NCI-H1105 treated with DMSO at 0.1 percent for 48 hours (cell line): ENCODE measurements at places on chromosomes 5 and 9.
A peak's percentile ranks its signal among the peaks of the same experiment; 100 is the strongest.

DNA sequence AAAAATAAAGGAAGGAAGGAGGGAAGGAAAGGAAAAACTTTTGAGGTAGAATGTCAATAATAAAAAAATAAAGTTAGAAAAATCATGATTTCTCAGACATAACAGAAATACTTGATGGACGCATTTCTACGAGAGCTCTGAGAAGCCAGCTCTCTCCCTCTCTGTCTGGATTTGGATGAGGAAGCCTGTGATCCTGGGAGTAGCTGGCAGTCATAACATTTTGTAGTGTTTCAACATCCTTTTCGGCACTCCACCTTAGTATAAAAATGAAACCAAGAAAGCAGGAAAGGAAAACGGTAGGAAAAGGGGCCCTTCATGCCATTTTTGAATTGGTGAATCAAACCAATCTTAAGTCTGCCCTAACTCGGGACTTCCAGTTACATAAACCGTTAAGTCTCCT, 321.3 kb downstream of the EPB41L4A start:
- DNase-seq = no peak

- no peak for DNase-seq
Measured at GRCh38 chr5:53463909-53464621, 16.4 kb upstream of the FST start.

GRCh38 chr5:77881528-77881927, 105.4 kb upstream of the TBCA start:
- no peak for DNase-seq

- no peak for DNase-seq
Measured at GRCh38 chr5:82828211-82828610, 249.0 kb downstream of the TMEM167A start.

GRCh38 chr9:128943832-128944620, 3.4 kb downstream of the DOLK start:
- DNase-seq = no peak

DNA sequence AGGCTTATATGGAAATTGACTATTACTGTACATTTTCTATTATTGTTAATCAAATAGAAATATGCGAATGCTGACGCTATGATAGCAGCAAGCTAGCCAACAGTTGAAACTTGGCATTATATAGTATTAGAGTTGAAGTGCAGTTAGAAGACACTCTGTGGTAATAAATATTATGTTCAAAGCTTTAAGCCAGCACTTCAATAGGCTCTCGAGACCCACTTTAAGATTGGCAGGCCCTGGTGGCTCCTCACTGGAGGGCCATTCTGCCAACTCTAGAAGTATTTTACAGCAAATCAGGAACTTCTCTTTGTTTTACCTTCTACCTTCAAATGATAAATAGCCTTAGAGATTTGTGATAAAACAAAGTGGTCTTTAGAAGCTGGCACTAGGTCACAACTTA, 2029.0 kb upstream of the WWC1 start:
- DNase-seq = peak; percentile 14

DNA sequence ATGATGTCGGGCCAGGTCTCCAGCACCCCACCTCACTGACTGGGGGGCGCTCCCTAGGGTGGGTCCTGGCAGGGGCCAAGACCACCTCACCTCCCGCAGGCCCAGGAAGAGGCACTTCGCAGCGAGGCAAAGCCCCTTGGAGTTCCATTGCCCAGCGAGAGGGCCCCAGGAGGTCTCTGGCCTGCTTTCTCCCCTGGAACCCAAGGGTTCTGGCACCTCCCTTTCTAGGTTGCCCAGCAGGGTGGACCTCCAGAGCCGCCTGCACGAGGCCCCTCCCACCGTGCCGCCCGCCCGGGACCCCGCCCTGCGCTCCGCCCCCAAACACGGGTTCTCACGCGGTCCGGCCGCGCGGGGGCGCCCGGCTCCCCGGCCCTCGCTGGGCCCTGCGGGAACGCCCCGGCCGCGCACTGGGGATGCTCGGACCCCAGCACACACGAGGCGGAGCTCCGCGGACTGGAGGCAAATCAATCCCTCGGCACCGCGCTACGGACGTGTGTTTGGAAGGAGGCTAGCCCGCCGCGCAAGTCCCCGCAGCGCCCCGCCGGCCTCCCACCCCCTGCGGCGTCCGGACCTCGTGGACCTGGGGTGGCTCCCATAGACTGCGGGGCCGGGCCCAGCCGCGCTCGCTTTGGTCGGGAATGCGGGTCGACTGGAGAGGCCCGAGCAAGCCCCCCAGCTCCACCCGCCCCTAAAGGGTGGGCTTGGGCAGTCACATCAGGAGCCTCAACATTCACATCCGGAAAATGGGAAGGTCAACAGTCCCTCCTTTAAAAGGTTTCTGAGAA, 99.5 kb upstream of the LMX1B start:
- DNase-seq = peak; percentile 1

DNA sequence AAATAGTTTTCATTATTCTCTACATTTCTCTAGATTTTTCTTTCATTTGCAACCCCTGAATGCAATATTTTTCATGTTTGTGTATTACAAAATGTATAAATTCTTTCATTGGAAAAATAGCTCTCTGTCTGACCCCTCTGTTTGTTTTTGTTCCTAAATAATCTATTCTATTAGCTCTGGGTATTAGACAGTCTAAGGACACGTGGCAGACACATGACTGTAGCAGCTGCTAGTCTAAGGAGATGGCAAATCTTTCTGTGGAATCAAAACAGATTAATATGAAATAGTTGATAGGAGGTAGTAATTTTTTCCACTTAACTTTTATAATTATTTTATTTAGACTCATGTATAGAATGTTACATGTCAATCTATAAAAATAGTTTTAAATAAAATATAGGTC, 21.4 kb upstream of the SPATA9 start:
- DNase-seq = no peak

DNA sequence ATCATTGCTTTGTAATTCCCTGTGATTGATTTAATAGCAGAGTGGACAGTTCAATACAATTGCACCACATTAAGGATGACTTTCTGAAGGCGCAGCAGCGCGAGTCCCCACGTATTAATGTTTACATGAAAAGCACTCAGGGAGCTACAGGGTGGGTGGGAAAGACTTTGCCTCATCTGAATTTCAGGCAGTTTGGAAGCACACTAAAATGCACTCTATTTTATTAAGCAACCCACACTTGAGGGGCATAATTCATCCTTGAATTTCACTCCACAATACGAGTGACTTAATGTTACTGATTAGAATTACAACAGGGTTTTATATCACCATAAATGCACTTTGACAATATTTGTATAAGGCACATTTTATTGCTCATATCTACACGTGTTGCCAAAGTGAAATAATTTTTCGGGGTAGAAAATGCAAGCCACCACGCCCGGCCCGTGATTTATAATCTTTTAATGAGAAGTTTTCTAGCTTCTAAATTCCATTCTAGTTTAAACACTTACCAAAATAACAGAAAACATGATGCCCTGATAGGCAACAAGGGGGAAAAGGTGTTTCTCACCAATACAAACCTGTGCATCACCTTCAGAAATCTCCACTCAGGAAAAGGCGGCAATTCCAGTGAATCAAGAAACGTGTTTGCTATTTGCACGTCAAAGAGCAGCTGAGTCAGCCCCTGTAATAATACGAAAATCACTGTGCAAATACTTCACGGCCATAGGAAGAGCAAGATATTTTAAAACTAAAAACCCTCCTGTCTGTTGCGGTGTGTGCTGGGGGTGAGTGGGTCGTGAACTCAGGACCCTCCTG, 40.5 kb downstream of the IRX4 start:
- no peak for DNase-seq

GRCh38 chr5:80195837-80196400, 59.9 kb downstream of the SERINC5 start:
- no peak for DNase-seq

DNA sequence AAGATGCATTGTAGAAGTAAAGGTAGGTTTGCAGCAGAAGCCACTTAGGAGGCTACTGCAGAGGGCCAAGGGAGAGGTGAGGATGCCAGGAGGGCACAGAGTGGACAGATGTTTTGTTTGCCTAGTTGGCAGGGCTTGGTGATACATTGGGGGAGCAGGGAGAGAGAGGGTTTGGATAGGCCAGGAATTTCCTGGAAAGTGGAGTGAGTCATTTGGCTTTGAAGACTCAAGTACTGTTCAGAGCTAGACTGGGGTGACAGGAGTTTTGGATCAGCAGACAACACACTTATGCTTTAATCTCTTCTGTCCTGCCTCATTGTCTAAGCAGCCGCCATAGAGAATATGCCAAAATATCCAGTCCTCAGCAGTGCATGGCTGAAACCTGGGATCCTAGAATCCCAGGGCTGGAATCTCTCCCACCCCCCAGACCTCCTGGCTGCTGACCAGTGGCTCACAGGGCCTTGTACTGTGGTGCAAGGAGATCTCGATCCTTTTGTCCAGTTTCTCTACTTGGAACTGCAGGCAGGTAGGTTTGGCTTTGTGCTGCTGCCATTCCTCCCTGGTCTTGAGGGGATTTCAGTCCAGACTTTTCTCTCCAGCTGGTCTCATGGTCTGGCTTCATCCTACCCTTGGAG, 11.0 kb downstream of the TMEM268 start:
- no peak for DNase-seq

- no peak for DNase-seq
Measured at GRCh38 chr9:90808890-90809685, 7.5 kb downstream of the SYK start.

GRCh38 chr9:101727612-101728524, 10.6 kb downstream of the GRIN3A start:
- peak; percentile 59 for DNase-seq

DNA sequence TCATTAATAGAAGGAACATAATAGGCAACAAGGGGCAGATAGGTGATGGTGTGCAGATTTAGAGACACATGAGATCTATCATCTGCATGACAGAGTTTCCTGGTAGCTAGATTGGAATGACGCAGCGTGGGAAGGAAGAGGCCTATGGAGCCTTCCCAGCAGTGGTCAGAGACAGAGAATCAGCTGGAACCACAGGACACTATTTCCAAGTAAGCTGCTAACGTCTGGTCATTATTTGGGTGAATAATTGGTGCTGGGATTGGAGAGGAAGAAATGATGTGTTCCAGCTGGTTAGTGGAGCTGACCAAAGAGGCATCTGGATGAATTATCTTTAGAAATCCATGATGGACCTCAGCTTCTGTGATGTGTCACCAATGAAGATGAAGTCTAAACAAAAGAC, 91.2 kb upstream of the PRR16 start:
- no peak for DNase-seq

- DNase-seq = no peak
Measured at GRCh38 chr5:152811988-152812387, 406.9 kb upstream of the NMUR2 start.

DNA sequence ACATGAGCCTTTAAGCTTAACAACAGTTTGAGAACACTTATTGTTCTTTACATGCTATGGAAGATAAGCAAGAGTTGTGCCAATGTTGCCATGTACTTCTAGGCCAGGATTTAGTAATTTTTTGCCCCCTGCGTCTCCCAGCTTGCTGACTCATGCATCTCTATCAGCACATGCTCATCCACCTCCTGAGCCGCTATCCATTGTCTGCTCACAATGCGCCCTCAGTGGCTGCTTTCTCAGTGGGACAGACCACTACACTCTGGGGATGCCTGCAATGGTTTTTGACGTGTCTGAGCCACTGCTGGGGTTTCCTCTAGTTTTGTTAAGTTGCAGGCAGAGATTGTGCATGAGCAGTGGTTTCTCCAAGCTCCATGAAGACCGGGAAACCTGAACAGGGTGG, 50.9 kb upstream of the PHF2 start:
- no peak for DNase-seq

GRCh38 chr5:120053841-120054240, 410.3 kb upstream of the PRR16 start:
- no peak for DNase-seq

DNA sequence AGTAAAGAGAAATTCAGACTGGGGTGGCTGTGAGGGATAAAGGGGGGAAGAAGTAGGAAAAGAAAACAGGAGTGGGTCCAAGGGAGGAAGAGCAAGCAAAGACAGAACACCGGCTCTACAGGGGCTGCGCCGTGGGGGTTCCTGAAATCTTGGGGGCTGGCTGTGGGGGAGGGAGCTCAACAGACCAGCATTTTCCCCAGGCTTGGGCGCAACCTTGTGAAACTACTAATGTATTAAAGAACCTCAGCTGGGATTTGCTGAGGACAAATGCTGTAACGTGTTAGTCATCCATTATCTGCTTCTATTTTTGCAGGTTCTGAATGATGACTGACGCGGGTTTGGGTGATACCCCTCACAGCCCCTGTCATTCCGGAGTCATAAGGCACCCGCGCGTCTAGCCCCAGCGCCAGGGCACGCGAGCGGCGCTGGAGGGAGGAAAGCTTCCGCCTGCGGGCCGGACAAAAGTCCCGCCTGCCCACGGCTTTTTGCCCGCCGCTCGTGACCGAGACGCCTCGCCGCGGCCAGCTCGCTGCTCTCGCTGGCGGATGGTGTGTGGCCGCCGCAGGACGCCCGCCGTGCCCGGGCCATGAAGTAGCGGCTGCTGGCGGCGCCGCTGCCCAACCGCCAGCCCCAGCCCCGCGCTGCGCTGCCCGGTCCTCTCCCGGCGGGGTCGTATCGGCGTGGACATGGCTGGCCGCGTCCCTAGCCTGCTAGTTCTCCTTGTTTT, 110.6 kb downstream of the PAM start:
- peak; percentile 37 for DNase-seq

- no peak for DNase-seq
Measured at GRCh38 chr5:38613490-38613889, 57.0 kb upstream of the LIFR start.

- DNase-seq = no peak
Measured at GRCh38 chr5:154898210-154898609, 39.8 kb downstream of the CNOT8 start.

- DNase-seq = no peak
Measured at GRCh38 chr5:142871363-142872193, 101.4 kb downstream of the ARHGAP26 start.

- no peak for DNase-seq
Measured at GRCh38 chr9:2367970-2368369, 253.6 kb upstream of the VLDLR start.

GRCh38 chr5:122761115-122761514, 13.8 kb upstream of the SNX2 start:
- no peak for DNase-seq

GRCh38 chr9:37004424-37004935, 29.6 kb downstream of the PAX5 start:
- no peak for DNase-seq

- DNase-seq = no peak
Measured at GRCh38 chr5:179183481-179183880, 123.3 kb downstream of the ZNF354C start.

DNA sequence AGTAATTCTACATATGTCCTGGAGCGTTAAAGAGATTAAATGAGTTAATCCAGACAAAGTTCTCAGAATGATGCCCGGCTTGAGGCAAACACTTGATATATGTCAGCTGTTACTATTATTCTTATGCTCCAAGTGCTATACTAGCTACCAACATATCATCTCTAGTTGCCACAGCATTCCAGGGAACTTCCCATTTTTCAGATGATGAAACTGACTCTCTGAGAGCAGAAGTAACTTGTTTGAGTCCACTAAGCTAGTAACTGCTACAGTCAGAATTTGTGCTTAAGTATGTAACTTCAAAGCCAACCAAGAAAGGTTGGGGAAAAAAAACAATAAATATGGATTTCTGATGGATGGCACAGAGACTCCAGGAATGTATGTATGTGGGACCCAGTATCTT, 98.1 kb downstream of the CDK5RAP2 start:
- DNase-seq = no peak
